ENCODE measurements at places on chromosomes 7 and 10.

DNA sequence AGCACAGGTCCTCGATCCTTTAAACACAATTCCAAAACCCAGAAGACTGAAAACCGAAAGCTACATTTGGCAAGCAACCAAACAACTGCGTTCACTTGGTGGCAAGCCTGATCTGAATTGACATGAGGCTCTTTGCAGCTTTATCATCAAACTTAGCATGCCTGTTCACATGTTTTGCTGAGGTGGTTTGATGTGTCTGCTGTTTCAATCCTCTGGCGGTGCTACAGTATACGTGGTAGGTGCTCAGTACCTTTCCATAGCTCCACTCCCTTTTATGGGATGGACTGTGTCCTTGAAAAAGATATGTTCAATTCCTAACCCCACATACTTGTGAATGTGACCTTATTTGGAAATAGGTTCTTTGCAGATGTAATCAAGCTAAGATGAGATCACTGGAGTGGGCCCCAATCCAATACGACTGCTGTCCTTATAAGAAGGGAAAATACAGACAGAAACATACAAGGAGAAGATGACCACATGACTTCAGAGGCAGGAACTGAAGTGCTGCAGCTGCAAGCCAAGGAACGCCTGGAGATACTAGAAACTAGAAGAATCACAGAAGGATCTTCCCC, 33.4 kb downstream of the CCDC6 start:
- DNase-seq: no peak

DNA sequence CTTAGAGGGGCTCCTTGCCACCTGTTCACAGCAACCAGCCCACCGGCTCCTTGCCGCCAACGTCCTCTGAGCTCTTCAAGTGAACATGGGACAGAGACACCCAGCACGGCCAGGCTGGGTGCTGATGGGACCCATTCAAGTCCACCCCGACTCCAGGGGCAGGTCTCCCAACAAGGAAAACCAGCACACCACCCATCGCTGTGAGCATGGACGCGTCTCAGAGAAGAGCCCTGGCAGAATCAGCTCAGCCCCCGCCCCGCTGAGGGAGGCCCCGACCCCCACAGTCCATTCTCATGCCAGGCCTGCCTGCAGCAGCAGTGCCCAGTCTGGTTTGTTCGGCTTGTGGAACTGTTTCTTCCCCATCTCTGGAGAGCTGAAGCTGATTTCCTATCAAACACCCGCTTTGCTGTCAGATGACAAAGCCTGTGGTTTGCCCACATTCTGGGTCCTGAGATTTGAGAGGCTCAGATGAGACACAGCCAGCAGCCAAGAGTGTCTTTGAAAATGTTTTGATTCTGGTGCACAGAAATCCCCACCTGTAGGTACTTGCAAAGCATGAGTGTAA, 216.6 kb downstream of the ZMYND11 start:
- no peak for DNase-seq

DNA sequence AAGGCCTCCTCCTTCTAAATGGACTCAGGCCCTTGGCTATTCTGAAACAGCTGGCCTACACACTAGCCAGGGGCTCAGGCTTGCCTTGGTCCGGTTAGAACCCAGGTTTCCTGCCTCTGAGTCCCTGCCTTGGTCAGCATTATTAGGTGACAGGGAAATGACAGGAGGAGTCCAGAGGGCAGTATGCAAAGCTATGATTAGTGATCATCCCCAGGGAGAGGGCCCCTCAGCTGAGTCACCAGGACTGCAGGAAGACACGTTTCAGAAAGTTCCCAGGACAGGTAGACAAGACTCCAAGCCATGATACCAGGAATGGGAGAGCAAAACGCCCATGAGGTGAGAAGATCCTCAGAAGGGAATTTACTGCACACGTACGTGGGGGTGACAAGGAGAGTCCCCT, 301.1 kb upstream of the COBL start:
- no peak for DNase-seq

DNA sequence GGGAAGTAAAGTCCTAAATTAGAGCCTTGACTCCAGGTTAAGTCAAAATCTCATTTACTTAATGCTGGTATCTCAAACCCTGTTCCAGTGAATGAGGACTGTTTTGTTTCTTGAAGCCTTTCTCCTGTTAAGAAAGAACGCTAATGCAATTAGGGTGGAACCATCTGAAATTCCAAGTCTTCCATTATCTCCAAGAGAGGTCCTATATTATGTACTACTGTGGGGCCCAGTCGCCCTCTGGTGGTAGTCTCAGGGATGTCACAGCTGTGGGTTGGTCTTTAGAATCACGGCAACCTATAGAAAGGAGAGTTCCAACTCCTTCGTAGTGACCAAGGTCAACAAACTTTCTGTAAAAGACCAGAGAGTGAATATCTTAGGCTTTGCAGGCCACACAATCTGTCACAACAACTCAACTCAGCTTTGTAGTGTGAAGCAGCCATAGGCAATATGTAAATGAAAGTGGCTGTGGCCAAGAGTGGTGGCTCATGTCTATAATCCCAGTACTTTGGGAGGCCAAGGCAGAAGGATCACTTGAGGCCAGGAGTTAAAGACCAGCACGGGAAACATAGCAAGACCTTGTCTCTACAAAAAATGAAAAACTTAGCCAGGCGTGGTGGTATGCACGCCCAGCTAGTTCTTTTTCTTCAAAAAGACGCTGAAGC, 9.3 kb downstream of the RPP38 start:
- DNase-seq: peak; percentile 62

GRCh38 chr7:72924386-72924732, 536 bp upstream of the POM121 start:
- no peak for DNase-seq
